ENCODE measurements at places on chromosomes 16 and 17.

DNA sequence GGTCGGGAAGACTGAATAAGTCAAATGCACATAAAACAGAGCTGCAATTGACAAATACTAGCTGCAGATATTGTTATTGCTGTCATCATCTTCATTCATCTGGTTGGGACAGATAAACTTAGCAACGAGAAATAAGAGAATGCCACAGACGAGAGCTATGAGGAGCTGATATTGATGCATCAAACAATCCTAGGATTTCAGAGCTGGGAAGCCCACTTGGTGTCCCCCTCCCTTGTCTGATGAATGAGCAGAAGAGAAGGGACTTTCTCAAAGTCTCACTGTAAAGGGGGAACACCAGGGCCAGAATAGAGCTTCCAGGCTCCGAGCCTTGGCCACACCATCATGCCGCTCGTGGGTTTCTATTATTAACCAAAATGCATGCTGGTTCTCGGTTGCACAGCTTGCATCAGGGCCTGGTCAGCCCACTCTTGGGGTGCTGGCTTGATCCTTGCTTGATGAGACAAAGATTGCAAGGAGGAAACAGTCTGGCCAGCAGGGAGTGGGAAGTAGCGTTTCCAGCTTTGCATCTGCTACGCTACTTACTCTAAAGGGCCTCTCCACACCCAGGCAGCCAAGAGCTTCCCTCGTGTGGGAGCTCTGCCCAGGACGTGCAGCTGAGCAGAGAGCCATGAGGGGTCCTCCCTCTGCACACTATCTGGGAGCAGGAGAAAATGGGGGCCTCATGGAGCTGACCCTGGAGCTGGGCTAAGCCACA is 28.4 kb upstream of the EMP2 start:
- no peak for DNase-seq

DNA sequence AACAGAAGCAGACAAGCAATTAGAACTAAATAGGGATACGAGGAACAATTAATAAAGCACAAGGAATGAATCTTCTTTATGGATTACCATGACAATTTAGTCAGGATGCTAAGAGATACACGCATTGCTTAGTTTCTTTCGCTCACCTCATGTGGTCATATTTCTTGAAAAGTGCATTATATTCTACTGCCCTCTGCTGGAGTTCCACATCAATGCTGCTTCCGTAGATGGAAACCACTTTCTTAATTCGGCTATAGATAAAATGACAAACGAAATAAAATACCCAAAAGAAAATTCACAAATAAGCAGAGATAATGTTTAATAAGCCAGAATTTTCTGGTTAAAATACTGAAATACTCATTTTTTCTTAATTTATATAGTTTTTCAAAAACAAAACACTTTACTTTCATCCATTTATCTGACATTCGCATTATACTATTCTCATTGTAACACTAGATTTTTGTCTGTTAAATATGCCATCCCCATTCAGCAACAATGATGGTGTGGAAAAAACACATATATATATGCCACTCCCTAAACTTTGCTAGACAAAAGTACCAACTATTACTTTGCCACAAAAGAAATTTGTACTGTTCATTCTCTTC is 22.0 kb upstream of the PHLPP2 start:
- no peak for DNase-seq

GRCh38 chr16:66359012-66359411 is 7.5 kb upstream of the CDH5 start:
- no peak for DNase-seq

DNA sequence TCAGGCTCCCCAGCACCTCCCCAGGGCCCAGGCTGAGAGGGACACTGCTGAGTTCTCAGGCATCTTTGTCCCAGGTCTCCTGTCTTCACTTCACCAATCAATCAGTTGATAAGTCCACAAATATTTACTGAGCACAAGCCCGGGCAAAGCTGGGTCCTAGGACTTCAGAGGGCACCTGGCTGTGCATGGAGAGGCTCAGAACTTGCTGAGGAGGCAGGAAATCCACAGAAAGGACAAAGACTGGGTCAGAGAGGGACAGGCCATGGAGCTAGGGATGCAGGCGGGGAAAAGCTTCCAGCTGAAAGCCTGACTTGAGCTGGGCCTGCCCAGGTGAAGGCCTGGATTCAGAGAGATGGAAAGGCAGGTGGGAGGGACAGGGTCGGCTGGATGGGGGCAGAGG is 33.2 kb upstream of the C1QL1 start:
- DNase-seq = no peak

DNA sequence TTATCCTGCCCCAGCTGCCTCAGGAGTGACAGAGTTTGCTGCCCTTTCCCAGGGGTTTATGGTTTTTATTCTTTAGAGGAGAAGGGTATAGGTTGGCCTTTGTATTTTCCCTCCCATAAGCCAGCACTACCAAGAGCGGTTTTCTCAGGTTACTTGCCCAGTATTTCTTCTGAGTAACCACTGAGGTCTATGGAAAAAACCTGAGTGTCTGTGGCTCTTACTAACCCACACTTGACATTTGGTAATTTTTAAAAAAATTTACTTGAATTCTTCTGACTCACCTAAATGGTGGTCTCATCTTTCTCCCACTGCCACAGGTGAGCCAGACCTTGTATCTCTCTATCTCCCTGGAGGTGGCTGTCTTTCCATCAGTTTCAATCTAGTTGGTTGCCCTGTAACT is 6.0 kb downstream of the SLC7A6 start:
- no peak for DNase-seq

DNA sequence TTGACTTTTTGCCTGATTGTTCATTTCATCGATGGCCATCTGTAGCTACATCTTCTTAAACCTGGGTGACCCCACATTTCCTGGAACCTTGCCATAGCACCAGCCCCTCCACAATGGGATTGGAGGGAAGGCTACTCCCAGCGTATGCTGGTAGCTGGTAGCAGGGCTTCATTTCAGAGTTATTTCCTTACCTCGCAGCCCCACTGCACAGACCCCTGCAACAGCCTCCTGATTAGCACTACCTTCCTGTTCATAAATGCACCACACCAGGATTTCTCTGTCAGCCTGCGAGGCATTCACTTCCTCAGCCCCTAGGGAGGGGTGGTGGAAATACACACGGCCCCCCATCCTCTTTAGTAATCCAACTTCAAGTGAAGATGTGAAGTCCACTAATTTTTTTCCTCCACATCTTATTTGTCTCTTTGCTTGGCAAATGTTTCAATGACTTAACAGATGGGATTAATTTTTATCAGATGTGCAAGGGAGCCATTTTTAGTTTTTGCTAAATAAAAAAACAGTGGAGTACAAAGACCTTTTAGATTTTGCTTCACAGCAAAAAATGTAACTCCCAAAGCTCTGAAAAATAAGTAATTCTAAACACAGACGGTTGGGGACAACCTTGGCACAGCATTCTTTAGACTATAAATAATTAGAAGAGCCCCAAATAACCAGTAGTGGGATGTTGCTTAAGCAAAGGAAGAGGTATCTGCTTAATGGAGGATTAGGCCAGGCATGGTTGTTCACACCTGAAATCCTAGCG is 76.6 kb downstream of the CLEC16A start:
- DNase-seq = no peak

GRCh38 chr16:85687651-85688471 is 893 bp downstream of the GINS2 start:
- DNase-seq = no peak

DNA sequence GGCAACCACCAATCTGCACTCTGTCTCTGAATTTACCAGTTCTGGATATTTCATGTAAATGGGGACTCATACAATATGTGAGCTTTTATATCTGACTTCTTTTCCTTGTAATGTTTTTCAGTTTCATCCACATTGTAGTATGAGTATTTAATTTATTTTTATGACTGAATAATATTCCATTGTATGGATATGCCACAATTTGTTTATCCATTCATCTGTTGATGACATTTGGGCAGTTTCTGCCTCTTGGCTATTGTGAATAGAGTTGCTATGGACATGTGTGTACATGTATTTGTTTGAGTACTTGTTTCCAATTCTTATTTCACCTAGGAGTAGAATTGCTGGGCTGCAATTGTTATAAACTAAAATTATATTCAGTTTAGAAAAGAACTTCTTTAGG is 126.9 kb downstream of the MRTFB start:
- no peak for DNase-seq

- no peak for DNase-seq
These were observed 13.9 kb upstream of the OR1F1 start for GRCh38 chr16:3173892-3174617.

DNA sequence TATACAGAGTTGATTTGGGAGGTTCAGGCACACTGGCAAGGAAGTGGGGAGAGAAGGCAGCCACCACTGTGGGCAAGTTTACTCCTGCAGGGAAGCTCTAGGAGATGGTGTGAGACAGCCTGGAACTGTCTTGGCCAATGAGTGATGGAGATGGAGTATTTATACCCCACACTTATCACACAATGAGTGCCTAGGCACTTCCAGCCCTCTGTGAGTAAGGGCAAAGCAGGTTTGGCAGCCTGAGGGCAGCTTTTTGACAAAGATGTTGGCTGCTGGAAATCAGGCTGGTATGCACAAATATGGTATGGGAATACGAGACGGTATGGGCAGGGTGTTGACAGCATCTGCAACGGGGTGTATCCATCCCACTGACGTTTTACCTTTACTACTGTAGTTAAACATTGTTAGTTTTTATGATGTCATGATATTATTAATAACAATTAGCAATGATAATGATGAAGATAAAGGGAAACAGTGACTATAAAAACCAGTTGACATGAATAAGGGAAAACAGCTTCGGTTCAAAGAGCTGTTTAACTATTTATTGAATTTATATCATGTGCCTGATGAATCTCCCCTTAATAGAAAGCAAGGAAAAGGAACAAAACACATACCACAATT is 149.9 kb downstream of the CDK5R1 start:
- DNase-seq = no peak

DNA sequence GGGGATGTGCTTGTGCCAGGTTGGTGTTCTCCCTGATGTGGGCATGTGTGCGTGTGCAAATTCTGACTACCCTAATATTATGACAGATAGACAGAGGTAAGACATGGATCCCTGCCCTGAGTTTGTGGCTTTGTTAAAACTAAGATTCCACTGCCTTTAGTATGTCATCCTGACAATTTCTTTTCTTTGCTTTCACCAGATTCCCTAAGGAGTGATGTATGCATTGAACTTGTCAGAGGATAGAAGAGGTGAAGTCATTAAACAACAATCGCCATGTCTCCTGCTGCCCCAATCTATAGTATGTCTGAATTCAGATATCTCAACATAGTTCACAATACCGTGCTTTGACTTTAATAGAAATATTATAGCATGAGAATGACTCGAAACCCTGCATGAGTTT is 137.1 kb upstream of the ELAC2 start:
- no peak for DNase-seq

GRCh38 chr16:54291656-54292487 is 5.3 kb upstream of the IRX3 start:
- DNase-seq = no peak

DNA sequence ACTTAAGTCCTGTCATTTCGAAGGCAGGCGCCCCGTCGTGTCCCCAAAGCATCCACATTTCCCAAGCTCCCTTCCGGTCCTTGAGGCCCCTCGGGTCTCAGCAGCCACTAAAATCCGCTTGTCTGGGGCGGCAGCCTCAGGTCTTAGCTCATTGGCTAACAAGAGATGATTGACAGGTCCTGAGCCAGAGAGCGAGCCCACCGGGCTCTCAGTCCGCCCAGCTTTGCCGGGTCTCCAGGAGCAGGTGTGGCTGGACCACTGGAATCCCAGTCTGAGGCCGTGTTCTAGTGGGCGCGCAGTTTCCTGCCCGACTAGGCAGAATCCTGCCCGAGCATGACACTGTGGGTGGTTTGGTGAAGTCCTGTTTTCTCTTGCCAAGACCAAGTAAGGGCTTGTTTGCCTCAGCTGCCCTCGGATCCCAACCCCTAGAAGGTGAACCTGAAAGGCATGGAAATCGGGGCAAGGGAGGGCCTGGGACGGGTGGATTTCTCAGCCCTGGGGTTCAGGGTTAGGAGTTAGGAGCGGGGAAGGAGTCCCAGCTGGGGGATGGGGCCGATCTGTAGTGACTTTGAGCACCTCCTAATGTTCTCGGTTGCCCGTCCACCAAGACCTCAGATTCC is 42.8 kb downstream of the MRC2 start:
- DNase-seq = no peak

DNA sequence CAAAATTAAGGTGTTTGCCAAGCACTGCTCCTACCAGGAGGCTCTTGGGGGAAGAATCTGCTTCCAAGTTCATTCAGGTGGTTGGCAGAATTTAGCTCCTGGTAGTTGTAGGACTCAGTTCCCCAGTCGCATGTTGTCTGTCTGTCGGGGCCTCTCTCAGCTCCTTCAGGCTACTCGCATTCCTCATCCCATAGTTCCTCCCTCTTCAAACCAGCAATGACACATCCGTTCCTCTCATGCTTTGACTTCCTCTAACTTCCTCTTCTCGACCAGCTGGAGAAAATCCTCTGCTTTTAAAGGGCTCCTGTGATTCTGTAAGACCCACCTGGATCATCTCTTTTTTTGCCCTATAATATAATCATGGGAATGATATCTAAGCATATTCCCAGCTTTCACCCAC is 108.1 kb downstream of the PMP22 start:
- no peak for DNase-seq

DNA sequence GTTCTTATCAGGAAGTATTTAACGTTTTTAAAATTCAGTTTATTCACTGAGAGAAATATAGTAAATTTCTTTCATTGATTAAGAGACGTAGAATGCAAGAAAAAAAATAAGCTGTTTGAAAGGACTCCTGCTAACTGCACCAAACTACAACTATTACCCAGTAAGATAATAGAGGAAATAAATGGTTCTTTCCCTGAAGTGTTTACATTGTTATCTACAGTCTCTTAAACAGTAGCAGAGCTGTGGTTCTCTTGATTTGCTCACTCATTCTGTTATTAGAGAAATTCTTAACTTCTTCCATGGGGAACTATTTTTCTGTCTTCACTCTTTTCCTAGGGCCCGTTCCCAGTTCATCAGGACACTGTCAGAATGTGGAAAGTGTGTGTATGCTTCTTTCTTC is 973.0 kb downstream of the KCNJ2 start:
- no peak for DNase-seq

- DNase-seq = no peak
These were observed 27.0 kb downstream of the LGALS3BP start for GRCh38 chr17:78952706-78953105.

- peak; percentile 95 for DNase-seq
These were observed 6.2 kb downstream of the UNKL start for GRCh38 chr16:1408171-1408837.

DNA sequence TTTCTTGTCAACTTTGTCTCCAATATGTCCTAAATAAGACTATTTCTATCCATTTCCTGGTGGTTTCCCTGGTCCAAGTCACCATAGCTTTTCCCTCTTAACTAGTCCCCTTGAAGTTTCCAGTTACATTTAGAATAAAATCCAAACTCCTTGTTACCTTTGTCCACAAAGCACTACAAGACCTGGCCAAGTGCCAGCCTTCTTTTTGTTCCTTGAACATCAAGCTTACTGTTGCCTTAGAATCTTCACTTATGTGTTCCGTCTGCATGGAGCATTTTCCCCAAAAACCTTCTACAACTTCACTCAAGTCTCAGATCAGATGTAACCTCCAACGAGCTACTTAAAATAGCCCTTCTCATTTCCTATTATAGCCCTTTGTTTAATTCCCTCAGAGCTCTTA is 101.4 kb downstream of the ITFG1 start:
- DNase-seq = no peak

- no peak for DNase-seq
These were observed 12.8 kb downstream of the SLC47A1 start for GRCh38 chr17:19546289-19547065.
